Renal cortex interstitium (tissue), 15 donors: ENCODE measurements at places on chromosomes 6 and 20.
A peak's percentile ranks its signal among the peaks of the same experiment; 100 is the strongest.

DNA sequence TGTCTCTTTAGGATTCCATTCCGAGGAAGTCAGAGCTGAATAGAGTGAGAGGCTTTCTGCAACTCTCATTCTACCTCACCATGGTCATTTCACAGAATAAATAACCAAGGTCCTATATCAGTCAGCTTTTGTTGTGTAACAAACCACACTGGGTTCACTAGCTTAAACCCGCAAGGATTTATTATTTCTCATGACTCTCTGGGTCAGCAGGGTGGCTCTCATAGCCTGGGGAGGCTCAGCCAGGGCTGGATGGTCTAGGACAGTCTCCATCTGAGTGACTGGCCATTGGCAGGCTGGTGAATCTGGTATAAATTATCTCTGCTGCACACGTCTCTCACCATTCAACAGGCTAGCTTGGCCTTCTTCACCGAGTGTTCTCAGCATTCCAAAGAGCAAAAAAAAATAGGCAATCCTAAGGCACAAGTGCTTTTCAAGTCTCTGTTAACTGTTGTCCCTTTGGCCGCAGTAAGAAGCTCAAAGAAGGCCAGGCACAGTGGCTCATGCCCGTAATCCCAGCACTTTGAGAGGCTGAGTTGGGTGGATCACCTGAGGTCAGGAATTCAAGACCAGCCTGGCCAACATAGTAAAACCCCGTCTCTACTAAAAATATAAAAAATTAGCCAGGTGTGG is 39.7 kb downstream of the ISM1 start:
- DNase-seq: no peak

DNA sequence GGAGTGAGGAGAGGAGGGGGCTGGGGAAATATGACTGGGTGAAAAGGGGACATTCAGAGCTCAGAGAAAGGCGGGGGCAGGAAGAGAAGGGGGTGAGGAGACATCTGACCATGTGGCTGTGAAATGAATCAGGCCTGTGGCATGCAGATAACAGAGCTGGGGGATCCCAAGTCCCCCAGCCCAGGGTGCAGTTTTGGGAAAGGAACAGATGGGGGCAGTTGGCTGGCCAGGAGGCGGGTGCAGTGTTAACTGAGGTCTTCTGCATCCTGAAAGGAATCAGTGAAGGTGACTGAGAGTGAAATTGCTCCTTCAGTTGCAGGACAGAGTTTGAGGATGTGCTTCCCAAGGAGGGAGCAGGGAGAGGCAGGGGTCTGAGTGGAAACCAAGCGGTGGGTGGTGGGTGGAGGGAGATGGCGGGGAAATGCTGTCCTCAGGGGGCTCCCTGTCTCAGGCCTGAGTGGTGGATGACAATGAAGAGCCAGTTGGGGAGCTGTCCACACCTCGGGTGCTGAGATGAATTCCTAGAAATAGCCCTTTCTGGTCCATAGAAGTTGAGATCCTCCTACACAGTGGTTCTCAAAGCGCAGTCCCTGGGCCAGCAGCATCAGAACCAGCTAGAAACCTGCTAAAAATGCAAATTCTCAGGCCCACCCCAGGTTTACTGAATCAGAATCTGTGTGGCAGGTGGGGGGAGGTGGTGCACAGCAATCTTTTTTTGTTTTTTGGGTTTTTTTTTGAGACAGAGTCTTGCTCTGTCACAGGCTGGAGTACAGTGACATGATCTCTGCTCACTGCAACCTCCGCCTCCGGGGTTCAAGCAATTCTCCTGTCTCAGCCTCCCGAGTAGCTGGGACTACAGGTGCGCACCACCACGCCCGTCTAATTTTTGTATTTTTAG is 26.0 kb upstream of the CCDC167 start:
- DNase-seq: no peak

GRCh38 chr6:155495011-155495768 is 39.6 kb upstream of the NOX3 start:
- peak; percentile 22 for DNase-seq

DNA sequence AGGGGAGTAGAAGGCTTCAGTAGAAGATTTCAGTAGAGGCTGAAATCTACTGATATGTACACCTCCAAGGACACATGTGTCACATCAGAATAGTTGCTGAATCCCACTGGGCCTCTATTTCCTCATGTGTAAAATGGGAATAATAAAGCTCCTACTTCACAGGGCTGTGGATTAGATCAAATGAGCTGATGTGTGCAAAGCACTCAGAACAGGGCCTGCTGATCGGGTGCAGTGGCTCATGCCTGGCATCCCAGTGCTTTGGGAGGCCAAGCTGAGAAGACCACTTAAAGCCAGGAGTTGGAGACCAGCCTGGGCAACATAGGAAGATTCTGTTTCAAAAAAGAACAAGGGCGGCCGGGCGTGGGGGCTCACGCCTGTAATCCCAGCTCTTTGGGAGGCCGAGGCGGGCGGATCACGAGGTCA is 8.1 kb upstream of the AP5S1 start:
- DNase-seq: no peak

DNA sequence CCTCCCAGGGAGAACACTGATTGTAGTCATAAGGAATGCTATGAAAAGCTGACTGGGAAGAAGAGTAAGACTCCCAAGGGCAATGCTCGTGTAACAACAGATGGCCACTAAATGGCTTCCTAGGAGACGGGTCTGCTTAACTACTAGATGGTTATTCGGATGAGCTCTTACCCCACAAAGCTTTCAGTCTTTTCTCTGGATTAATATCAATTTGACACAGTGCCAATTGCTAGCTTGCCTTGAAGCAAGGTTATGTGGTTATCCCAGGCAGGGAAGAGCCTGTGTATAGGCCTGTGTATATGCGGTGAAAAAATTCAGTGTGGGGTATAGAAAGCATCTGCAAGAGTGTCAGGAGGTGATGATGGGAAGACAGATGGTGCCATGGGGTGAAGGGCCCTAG is 86.4 kb upstream of the NOX3 start:
- no peak for DNase-seq

DNA sequence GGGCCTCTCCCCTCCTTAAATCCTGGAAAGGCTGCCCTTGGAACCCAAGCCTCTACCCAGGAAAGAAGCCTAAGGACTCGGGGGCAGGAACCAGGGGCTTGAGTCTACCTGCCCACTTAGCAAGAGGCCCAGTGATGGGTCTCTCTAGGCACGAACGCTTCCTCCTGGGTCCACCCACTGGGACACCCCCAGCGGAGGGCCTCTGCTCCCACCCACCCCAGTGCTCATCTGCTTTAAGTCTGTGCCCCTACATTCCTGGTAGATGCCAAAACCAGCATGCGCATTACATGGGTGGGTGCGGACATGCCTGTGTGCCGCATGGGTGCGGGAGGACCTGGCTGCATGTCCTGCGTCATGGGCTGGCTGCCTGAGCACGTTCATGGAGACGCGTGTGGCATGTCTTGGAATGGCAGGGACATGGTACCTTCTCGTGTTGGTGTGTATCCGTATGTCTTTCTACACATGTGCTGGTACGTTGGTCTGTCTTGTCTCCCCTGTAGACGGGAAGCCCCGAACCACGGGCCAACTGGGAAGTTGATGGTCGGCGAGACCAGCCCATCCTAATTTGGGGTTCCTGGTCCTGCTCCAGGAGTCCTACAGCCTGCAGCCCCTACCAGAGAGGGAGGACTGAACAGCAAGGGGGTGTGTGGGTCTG is 29.3 kb downstream of the SNPH start:
- DNase-seq: no peak

DNA sequence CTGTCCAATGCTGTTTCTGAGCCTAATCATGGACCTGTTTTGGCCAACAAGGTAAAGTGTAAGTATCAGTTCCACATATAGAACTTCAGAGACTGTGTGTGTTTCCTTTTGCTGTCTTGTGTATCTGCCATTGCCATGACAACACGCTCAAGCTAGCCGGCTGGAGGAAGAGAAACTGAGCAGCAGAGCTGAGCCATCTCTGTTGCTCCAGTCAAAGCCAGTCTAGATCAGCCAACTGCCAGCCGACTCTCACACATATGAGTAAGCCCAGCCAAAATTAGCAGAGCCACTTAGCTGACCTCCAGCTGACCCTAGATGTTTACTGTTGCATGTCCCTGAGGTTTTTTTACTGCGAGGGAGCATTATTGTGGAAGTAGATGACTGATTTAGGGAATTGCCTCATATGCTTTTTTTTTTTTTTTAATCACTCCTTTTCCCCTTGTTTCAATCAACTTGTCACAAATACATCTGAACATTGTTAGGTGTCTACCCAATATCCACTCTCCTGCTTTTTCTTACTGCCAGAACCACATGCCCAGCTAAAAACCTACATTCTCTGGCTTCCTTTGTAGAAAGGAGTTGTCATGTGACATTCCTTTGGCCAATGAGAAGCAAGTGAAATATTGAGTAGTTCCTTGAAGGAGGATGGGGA is 304.3 kb upstream of the SUPT3H start:
- no peak for DNase-seq

- DNase-seq: no peak
Measured at GRCh38 chr20:38195521-38195920, 30.5 kb upstream of the TGM2 start.

GRCh38 chr6:56833127-56833791 is 121.6 kb upstream of the BEND6 start:
- DNase-seq: no peak

GRCh38 chr20:1119524-1119923 is 1.1 kb downstream of the PSMF1 start:
- no peak for DNase-seq

GRCh38 chr6:45698046-45698445 is 317.6 kb downstream of the CLIC5 start:
- DNase-seq: no peak

DNA sequence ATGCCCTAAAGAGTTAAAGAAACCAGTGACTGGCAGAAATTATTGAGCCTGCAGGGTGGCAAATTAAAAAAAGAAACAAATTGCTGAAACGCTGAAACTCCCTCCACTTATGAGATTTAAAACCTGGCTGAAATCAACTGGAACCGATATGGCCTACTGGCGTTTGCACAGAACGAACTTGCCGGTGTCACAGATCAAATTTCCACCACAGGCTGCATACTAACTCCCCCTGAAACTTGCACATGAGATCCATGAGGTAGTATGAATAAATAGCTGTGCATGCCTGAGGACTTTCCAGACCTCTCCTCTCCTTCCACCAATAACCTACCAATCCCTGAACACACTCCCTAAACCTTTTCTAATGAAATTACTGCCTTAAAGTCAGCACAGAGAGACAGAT is 150.4 kb downstream of the RNGTT start:
- peak; percentile 36 for DNase-seq

DNA sequence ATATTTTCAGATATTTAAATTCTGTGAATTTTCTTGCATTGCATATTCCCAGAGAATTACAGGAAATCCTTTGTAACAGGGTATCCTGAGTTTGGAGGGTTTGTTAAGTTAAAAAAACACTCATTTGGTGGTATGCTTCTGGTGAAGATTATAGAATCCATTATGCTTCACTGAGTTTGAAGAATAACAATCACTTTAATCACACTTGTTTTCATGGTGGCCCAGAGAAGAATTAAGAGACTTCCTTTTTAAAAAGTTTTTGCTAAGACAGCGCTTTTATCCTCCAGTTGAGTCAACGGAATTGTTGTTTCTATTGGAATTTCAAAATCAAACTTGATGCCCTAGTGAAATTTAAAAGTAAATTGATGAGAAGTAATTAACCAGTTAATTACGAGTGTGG is 17.4 kb downstream of the PLEKHG1 start:
- DNase-seq: no peak

GRCh38 chr6:159996087-159996622 is 27.3 kb downstream of the IGF2R start:
- DNase-seq: no peak

DNA sequence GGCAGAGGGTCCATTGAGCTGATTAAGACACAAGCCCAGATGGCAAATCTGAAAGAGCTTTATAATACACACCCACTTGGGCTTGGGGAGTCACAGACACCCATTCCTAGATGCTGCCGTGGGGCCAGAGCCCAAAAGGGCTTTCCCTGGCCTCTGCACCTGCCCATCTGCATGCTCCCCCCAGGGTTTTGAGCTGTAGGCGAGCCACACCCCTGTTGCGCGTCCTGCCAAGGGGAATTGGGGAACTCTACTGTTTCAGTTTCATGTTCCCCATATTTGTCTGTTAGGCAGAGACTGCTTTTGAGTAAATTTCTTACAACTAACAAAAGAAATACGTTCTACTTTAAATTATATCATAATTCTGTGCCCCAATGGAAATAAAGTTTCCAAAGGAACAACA is 52.9 kb upstream of the FNDC1 start:
- DNase-seq: no peak

- DNase-seq: no peak
Measured at GRCh38 chr6:168136001-168136400, 57.0 kb upstream of the FRMD1 start.

- no peak for DNase-seq
Measured at GRCh38 chr20:14644306-14645097, 307.1 kb upstream of the FLRT3 start.

- no peak for DNase-seq
Measured at GRCh38 chr6:72035486-72035885, 149.1 kb downstream of the RIMS1 start.

- DNase-seq: no peak
Measured at GRCh38 chr20:3084283-3084985, at the start of gene AVP. Gene AVP (minus strand): TSS chr20:3084724. CDS start chr20:3084674, 50 bp downstream.

GRCh38 chr20:6122111-6122872 is 538 bp downstream of the FERMT1 start:
- no peak for DNase-seq

- no peak for DNase-seq
Measured at GRCh38 chr20:56788671-56789610, 159.8 kb downstream of the TFAP2C start.

DNA sequence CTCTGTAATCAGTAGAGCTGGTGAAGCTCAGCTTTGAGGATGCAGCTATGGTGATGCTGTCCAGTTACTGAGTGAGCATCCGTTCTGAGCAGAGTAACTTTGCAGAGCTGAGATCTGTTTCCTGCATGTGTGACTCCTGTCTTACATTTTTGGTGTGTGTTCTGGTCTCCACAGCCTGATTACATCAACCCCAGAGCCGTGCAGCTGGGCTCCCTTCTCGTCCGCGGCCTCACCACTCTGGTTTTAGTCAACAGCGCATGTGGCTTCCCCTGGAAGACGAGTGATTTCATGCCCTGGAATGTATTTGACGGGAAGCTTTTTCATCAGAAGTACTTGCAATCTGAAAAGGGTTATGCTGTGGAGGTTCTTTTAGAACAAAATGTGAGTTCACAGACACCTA is 81.6 kb downstream of the FAM120B start:
- no peak for DNase-seq

DNA sequence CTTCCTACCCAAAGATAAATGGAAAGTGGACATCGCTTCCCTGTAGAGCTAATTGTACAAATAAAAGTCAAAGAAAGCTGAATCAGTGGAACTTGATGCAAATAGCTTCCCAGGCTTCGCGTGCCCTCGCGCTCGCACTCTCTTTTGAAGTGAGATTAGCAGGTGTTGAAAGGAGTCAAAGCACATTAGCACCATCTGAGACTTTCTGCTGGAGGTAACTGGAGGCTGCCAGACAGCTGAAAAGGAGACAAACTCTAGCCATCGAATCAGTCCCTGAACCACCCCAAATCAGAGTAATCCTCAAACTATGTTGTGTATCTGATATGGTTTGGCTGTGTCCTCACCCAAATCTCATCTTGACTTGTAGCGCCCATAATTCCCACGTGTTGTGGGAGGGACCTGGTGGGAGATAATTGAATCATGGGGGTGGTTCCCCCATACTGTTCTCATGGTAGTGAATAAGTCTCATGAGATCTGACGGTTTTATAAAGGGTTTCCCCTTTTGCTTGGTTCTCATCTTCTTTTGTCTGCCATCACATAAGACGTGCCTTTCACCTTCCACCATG is 23.7 kb downstream of the SULF2 start:
- DNase-seq: no peak

- DNase-seq: no peak
Measured at GRCh38 chr6:26563488-26563887, 25.3 kb downstream of the HMGN4 start.
